Kidney (tissue), 22 donors: ENCODE measurements at places on chromosomes 7 and 10.

- no peak for DNase-seq
Observed at GRCh38 chr7:130409712-130410072, 29.4 kb downstream of the CPA1 start.

GRCh38 chr7:158072991-158073730 is 514.5 kb downstream of the PTPRN2 start:
- DNase-seq = no peak

- DNase-seq = no peak
Observed at GRCh38 chr10:123200531-123200930, 46.3 kb downstream of the BUB3 start.

DNA sequence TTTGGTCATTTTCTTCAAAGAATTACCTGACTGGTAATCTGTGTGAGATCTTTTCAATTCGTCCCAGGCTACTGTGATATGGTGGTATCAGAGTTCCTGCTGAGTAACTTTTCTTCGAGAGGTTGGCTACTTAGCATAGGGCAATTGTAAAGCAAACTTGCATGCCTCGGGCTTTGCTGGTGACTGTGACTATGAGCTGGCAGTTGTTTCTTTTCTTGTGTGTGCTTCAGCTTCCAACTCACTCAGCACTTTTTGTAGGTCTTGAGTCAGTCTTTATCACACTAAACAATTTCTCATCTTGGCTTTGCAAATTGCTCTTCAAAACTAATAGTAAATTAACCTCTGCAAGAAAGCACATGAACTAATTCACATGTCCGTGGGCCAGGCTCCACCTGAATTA is 44.3 kb downstream of the PRR15 start:
- no peak for DNase-seq

GRCh38 chr7:131100357-131101054 is 227.2 kb upstream of the MKLN1 start:
- DNase-seq = no peak

- no peak for DNase-seq
Observed at GRCh38 chr7:9124320-9124719, 690.9 kb downstream of the NXPH1 start.
